Fibroblast of upper back skin (primary cell): ENCODE measurements at places on chromosomes 6 and 20.

- DNase-seq = no peak
These were observed 239.7 kb upstream of the SUPT3H start for GRCh38 chr6:45617441-45617840.

- DNase-seq = peak; percentile 1
These were observed 33.2 kb upstream of the VGLL2 start for GRCh38 chr6:117232196-117232595.

- DNase-seq = peak; percentile 99
These were observed 212.1 kb upstream of the MARCKS start for GRCh38 chr6:113644861-113645575.

- peak; percentile 19 for DNase-seq
These were observed 1.3 kb downstream of the HIVEP2 start for GRCh38 chr6:142943711-142944123.

GRCh38 chr6:168270274-168271172, 49.1 kb downstream of the DACT2 start:
- no peak for DNase-seq

GRCh38 chr6:117976030-117976651, 69.1 kb downstream of the SLC35F1 start:
- peak; percentile 19 for DNase-seq

DNA sequence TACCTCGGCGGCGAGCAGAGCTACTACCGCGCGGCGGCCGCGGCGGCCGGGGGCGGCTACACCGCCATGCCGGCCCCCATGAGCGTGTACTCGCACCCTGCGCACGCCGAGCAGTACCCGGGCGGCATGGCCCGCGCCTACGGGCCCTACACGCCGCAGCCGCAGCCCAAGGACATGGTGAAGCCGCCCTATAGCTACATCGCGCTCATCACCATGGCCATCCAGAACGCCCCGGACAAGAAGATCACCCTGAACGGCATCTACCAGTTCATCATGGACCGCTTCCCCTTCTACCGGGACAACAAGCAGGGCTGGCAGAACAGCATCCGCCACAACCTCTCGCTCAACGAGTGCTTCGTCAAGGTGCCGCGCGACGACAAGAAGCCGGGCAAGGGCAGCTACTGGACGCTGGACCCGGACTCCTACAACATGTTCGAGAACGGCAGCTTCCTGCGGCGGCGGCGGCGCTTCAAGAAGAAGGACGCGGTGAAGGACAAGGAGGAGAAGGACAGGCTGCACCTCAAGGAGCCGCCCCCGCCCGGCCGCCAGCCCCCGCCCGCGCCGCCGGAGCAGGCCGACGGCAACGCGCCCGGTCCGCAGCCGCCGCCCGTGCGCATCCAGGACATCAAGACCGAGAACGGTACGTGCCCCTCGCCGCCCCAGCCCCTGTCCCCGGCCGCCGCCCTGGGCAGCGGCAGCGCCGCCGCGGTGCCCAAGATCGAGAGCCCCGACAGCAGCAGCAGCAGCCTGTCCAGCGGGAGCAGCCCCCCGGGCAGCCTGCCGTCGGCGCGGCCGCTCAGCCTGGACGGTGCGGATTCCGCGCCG, 994 bp downstream of the FOXC1 start:
- no peak for DNase-seq

DNA sequence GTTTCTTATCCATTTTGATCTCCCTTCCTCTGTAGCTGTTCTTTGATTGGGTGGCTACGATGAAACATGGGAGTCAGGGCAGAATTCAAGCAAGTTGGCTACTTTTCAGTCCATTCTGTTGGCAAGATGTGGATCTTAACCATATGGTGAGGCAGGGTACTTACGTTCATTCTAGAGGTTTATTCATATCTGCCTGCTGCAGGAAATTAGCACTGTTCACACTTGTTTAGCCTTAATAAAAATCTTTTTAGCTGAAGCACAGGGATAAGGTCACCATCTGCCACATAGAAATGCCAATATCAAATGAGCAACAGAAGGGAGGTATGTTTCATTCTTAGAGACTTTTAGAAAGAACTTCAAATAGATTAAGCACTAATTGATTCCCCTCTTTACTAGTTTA, 83.9 kb downstream of the GRIK2 start:
- no peak for DNase-seq

DNA sequence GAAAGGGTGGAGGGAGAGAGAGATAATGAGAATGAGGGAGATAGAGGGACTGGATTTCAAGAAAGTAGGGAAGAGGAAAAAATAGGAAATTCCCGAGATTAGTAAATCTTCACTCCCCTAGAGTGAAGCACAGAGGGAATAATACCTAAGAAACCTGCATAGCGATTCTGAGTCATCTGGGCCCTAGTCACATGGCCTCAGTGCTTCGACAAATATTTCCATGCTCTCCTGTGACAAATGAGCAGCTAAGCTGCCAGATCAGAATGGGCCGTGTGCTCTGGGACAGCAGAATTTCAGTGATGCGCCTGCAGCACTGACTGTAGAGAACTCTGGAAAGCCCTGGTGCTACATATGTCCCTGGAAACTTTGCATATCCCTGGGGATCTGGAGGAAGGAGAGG, 48.6 kb upstream of the GRIK2 start:
- no peak for DNase-seq

- no peak for DNase-seq
These were observed 363.9 kb downstream of the DHX35 start for GRCh38 chr20:39326050-39326449.

GRCh38 chr20:13149371-13150105, 71.5 kb upstream of the ISM1 start:
- DNase-seq = peak; percentile 72

DNA sequence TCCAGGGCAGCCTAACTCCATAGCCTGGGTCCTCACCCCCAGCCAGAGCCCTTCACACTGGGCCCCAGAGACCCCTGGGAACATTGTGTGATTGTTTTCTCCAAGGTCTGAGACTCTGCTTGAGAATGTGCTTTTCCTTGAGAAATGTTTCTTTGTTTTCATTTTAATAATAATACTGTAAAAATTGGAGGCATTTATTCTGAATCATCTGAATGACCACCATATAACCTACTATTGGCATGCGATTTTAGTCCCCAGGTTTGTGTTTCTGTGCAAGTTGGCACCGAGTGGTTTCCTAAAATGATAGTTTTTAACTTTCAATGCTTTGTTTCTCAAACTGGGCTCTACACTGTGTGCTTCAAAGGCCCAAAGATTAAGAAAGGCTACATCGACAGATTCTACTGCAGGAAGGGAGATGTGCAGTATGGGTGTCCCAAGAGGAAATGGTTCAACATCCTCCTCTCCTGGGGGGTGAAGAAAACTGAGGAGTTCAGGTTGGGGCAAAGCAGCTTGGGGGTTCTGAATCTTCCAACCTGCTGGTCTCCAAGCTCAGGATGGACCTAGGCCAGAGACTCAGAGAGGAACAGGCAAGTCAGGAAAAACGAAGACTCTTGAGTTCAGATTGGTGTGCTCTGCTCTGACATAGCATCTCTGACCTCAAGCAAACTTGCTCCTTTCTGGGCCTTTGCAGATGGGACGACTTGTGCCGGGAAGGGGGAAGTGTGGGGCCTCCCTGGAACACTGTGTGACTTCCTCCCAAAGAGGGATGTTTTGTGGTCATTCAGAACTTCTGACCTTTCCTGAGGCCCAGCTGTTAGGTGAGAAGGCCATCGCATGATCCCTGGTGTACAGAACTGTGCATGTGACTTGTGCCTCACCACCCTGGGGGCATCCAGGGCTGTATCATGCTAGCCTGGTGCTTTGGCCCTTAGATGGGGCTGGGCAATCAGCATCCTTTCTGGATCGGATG, 31.0 kb downstream of the DAAM2 start:
- DNase-seq = no peak

DNA sequence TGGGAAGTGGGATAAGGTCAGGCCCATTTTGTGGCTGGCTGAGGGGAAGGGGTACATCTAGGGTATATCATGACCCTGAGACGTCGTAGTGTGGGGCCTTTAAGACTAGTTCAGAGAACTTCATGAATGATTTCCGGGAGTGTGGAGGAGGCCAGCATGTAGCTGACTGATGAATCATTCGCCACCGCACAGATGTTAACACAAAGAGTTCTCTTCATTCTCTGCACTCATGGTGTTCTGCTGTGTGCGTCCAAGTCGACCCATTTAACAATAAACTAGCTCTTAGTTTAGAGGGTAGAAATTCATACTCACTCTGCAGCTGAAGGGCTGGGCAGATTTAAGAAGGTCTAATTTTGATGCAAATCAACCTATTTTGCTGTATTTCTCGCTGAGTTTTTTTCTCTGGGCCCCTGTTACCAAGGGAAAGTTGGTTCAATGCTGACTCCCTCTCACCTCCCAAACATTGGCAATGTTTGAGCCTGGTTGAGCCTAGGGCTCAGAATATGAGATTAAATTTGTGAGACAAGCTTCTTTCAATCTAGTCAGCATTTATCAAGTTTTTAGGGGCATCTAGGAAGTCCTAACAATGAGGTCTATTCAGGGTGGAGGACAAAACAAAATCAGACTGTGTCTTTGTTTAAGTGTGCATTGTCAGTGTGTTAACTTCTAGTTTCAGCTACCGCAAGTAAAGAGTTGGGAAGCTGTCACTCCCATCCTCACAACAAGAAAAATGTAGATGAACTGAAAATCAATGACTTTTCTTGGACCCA, 106.8 kb upstream of the CBLN4 start:
- no peak for DNase-seq

GRCh38 chr20:21047981-21048380, 58.2 kb downstream of the LINC00237 start:
- no peak for DNase-seq

- no peak for DNase-seq
These were observed 516.3 kb downstream of the COL12A1 start for GRCh38 chr6:74689601-74690000.

GRCh38 chr6:79718509-79719247, 87.5 kb downstream of the SH3BGRL2 start:
- peak; percentile 17 for DNase-seq

GRCh38 chr6:111520524-111520923, 37.5 kb upstream of the REV3L start:
- no peak for DNase-seq

DNA sequence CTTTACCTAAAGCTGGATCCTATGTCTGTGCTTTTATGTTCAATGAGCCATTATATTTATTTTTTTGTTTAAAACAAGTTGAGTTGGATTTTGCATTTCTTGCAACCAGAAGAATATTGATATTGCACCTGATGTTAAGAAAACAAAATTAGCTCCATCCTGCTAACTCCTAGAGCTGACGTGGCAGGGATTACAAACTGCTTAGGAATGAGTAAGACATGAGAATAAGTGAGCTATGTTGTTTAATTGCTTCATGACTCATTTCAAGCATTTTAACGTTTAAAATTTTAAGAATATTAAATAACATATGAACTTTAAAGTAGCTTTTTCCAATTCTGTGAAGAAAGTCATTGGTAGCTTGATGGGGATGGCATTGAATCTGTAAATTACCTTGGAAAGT, 663.5 kb downstream of the EPM2A start:
- DNase-seq = peak; percentile 71

GRCh38 chr20:14919501-14920081, 582.2 kb upstream of the FLRT3 start:
- DNase-seq = peak; percentile 38

GRCh38 chr6:11538052-11538818, 686 bp downstream of the TMEM170B start:
- no peak for DNase-seq

DNA sequence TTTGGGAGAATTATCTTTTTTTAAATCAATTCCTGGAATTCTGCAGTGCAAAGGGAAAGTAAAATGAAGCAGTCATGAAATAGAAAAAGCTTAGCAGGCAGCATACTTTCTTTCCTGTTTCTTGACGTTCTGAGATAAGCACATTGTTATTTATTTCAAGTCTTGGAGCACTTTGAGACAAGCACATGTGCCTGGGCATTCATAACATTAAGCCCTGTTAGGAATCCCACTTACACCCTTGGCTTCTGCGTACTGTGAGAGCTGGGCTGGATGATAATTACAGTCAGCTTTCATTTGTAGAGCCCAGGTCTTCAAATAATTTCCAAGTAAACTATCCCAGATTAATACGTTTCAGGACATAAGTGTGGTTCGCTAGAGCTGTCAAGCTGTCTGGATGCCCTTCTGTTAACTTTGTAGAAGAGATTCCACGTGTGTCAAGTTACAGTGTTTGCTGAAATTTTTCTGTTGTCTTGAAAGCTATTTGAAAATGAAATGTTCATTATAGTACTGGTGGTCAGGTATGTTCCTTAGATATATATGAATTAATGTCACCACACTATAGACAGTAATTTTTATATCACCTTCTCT, 8.9 kb downstream of the FARS2 start:
- DNase-seq = no peak

DNA sequence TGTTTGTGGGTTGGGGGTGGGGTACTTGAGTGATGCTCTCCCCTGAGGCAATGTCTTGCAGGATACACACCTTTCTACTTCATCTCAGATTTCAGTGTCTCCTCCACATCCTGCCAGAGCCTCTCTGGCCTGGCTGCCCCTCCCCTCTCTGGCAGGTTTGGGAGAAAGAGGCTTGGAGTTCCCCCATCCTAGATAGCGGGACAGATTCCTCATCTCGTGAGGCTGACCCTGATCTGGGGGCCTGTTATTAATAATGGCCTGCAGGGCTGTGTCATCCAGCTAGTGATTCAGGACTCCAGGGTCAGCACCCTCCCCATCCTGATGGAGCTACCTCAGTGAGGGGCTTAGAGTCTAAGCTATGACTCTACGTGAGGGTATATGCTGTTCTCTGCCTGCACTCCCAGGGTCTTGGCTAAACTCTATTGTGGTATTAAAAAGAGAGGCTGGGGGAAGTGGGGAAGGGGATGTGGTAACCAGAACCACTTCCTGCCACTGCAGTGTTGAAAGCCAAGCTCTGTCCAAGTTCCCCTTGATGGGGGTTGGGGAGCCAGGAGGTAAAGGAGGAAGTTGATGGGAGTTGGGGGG, 3.7 kb upstream of the MMP9 start:
- peak; percentile 31 for DNase-seq

DNA sequence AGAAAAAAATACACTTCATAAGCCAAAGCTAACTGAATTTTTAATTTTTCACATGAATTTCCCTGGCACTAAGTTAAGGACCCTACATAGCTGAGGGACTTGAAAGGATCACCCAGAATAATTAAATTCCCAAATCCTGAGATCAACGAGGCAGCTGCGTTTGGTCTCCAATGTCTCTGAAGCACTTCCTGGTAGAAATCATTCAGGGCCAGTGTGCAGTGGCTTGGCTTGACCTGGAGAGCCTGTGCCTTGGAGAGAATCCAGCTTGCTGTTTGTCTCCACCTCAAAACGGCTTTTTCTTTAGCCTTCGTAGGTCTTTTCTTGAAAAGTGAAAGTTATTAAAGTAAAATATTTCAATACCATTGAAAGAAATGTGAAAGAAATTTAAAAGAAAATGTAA, 92.4 kb downstream of the SMOC2 start:
- DNase-seq = no peak

DNA sequence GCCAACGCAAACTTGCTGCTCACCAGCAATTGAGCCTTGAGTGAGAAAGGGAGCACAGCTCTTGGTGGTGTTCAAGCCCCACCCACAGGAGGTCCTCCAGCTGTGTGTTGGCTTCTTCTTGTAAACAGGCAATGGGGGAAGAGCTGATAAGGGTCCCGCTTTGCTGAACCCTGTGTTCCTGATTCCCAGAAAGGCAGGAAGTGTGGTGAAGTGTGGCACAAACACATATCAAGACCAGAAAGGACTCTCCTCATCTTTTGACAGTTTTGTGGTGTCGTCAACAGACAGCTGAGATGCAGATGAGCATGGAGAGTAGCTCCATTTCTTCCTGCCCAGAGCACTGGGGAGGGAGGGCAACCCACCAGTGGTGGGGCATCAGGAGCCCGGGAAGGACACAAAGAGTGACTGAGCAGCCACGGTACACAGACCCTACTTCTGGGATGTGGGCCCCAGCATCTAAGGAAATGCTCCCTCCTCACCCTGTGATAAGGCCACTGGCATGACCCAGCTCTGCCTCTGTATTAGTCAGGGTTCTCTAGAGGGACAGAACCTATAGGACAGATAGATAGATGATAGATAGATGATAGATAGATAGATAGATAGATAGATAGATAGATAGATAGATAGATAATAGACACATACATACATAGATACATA, 188.9 kb upstream of the TAB2 start:
- no peak for DNase-seq
